Esophagus muscularis mucosa (tissue), 4 donors: ENCODE measurements at places on chromosomes 5 and 9. TPM values are rescaled to one million over a fixed set of nuclear protein-coding genes. Genes with fewer than 3 reads are reported as not detected.

The BRINP1 gene
- total RNA-seq = not detected

The SPAAR gene
- total RNA-seq = 2.1 TPM

The EGFLAM gene
- 13.6 TPM for total RNA-seq

The AGPAT2 gene
- 52.8 TPM for total RNA-seq

The RNF180 gene
- 20.7 TPM for total RNA-seq

The CD274 gene
- 2.7 TPM for total RNA-seq

The FRRS1L gene
- 7.6 TPM for total RNA-seq

The SV2C gene
- 0.99 TPM for total RNA-seq

The KCNV2 gene
- total RNA-seq = not detected

The CFAP77 gene
- not detected for total RNA-seq

DNA sequence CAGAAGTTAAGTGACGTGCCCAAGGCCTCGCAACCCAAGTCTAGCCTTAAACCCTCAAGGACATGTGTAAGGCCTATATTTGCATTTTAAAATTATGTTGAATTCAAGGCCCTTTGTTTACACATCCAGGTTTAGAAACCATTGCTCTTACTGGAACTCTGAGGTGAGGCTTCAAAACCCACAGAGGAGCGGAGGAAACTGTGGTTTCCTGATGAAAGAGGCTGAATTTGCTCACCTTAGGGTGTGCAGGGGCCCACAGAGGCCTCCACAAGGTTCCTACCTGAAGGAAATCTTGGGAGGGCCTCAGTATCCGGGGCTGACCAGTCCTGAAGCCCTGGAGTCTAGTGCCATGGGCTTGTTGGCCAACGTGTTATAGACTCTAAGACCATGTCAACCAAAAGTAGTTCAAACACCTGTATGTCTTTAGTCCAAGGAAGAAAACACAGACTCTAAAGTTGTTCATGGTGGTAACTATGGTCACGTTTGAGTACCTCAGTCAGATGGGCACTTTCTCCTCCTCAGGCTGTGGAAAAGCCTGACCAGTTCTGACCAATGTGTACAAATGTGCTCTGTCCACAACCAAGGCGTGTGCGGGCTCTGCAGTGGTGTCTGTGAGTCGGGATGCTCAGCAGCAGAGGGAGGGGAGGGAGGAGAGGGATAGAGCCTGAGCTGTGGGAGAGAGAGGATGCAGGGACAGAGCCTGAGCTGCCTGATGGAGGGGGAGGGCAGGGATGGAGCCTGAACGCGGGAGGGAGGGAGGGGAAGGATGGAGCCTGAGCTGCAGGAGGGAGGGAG is 124.6 kb upstream of the ERCC6L2 start:
- DNase-seq = no peak

DNA sequence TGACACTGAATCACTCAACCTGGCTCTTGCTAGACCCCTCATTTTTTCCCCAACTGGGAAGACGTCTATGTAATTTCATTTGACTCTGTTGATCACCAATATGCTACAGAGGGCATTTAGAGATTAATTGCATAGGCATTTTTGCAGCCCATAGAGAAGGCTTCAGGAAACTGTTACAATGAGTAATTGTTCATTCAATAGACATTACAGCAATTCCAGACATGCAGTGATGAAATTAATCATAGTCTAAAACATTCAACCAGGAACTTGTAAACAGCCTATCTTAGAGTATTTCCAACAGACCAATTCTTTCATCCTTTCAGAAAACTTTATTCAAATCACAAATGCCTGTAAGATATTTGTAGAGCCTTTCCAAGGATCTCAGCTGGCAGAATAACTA is 122.3 kb downstream of the MARCHF11 start:
- no peak for DNase-seq

- DNase-seq = no peak
These were observed 549.9 kb downstream of the ANXA1 start for GRCh38 chr9:73701415-73702057.

GRCh38 chr9:16245756-16246440 is 624.6 kb downstream of the BNC2 start:
- DNase-seq = no peak

GRCh38 chr9:35908504-35909125 is 675 bp upstream of the SPAAR start:
- no peak for DNase-seq

DNA sequence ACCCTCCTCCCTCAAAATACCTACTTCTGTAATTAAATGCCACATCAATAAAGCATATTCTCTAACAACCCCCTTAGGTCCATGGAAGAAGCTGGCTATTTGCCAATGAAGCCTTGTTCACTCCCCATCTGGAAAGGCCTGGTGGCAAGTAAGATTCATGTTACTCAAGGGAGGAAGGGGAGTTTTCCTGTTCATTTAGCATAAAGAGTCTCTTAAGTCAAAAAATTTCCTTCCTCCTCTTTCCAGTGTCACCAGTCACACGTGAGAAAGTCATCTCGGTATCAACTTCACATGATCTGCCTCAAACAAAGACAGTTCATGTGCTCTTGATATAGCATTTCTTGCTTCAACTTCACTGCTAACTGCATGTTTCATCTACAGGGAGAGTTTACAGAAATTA is 32.7 kb upstream of the RIC1 start:
- no peak for DNase-seq

DNA sequence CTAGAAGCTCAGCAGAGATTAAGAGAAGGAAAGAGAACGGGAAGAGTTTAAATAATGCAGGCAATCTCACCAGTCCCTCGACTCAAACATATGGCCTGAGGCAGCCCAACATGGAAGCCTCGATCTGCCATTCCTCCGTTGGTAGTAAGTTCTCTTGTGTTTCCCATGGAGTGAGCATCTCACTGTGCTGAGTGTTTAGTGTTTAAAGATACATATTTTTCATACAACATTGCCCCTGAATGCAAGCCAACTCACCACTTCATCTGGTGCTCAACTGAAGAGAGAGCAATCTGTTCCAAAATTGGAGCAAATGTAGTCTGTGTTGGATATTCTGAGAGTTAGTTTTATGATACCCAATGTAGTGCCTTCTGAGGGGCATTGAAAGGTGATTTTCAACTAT is 171.5 kb upstream of the ATP10B start:
- no peak for DNase-seq

DNA sequence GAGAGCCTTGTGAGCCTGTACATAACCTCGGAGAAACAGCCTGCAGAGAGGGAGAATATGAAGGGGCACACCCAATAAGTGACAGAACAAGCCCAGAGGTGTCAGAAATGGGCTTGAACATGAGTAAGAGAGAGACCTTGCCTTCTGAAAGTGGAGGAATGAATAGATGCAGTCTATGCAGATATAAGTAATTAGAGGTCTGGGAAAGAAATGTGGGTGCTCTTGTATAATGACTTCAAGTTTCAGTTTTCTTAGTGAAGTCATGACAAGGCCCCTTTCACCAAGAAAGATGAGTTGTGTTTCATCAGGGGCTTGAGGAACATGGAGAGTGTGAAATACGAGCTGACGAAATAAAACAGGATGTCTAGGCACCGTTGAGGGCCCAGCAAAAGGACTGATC is 15.1 kb downstream of the GRAMD2B start:
- DNase-seq = no peak

DNA sequence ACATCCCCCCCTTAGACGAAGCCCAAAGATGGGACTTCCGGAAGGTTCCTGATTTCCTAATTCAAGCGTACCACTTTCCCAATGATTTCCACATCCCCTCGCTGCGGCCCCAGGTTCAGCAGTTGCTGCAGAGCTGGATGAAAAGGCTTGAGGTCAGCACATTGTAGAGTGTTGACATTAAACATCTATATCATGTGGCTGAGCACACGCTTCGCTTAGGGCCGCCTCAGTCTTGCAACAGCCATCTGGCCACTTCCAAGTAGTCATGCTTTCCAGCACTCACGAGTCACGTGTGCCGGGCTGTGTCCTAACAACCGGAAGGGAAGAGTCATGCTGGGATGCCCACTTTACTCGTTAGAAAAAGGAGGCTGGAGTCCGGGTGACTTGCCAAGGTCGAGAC is 340.6 kb upstream of the IRX4 start:
- no peak for DNase-seq

DNA sequence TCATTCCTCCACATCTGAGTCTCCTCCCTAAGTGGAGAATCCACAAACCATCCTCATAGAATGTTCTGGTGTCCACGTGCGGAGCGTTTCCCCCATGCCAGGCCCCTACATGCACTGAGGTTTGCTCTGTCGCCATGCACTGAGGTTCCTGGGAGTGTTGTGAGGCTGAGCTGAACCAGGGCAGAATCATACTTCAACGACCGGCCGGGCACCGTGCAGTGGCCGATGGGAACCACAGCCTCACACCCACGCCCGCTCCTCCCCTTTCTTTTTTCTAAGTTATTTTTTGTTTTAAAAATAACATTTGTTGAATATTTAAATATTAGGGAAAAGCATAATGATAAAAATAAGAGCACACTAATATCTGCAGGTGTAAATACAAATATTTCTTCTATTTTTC is 260.4 kb upstream of the IRX4 start:
- DNase-seq = no peak

GRCh38 chr5:160835818-160836528 is 16.0 kb downstream of the ATP10B start:
- no peak for DNase-seq

DNA sequence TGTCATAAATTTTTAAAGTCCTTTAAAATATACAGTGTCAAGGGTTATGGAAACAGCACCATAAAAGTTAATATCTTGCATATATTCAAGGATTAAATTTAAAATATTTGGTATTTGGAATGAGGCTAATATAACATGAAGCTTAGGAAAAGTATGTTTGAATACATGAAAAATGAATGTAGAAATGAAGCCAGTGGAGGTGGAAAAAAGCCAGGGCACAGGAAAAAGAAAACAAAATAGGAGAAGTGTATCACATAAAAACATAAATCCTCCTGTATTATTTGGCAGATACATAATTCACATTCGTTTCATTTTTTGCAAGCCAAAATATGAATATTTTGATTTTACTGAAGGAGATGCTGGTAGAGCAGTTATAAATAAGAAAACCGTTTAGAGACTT is 587.0 kb upstream of the ZNF608 start:
- no peak for DNase-seq

- no peak for DNase-seq
These were observed 48.1 kb upstream of the NR4A3 start for GRCh38 chr9:99773468-99774138.

GRCh38 chr9:97904725-97905124 is 17.6 kb downstream of the TRMO start:
- DNase-seq = peak; percentile 19

DNA sequence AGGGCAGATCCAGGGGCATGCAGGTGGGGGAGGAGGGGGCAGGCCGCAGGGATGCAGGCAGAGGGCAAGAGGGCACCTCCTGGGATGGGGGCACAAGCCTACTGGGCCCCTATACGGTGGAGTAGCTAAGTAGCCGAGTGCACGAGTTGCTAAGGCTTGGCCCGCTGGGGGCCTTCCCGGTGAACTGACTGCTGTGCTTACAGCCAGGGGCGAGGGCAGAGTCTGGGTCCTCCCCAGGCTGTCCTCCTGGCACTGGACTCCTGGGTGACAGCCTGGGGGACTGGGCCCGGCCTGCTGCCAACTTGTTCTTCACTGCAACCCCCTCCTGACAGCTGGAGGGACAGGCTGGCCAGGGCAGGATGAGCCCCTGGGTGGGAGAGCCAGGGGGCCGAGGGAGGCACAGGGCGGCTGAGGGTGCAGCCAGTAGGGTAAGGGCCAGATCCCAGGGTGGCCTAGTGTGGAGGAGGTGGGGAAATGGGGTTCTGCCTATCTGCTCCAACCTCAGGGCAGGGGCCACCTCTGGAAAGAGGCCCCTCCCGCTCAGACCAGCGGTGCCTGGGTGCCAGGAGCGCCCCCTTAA is 1.7 kb upstream of the EGFL7 start:
- no peak for DNase-seq

DNA sequence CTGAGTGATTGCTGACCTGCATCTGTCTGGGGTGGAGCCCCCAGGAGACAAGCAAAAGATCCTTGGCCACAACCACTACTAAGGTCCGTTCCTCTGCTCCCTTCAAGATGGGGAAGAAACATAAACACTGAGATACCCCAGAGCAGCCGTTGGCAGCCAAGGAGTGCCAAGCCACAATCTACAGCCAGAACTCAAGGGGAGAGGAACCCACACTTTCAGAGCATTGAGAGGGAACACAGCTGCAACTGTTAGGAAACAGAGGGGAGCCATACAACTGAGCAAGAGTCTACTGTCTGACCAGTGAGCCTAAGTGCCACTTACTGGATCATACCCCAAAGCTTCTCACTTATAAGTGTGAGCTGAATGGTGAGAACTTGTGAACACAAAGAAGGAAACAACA is 44.6 kb upstream of the ADRB2 start:
- DNase-seq = no peak

- no peak for DNase-seq
These were observed 144.6 kb downstream of the CCDC171 start for GRCh38 chr9:15697446-15697851.
